ACHN (cell line): ENCODE measurements at places on chromosomes 4 and X.

DNA sequence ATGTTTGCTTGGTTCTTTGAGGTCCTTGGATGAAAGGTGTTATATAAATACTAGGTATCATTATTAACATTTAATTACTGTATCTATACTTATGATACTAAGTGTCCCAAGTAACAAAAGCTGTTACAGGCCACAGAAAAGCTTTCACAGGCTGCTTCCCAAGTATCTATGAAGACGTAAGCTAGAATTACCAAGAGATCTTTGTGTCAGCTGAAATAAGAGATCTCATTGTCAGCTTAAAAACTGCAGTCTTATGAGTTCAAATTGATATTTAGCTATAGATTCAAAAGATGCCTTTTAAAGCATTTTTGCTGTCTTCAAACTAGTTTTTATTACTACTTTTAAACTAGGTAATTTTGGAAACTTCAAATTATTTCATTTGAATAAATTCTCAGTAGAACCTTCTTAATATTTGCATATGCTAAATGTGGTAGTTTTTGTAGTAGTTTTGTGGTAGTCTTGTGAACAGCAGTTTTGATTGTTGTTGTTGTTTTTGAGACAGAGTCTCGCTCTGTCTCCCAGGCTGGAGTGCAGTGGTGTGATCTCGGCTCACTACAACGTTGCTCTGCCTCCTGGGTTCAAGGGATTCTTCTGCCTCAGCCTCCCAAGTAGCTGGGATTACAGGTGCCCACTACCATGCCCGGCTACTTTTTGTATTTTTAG, 170.0 kb upstream of the RPL34 start:
- DNase-seq: no peak

DNA sequence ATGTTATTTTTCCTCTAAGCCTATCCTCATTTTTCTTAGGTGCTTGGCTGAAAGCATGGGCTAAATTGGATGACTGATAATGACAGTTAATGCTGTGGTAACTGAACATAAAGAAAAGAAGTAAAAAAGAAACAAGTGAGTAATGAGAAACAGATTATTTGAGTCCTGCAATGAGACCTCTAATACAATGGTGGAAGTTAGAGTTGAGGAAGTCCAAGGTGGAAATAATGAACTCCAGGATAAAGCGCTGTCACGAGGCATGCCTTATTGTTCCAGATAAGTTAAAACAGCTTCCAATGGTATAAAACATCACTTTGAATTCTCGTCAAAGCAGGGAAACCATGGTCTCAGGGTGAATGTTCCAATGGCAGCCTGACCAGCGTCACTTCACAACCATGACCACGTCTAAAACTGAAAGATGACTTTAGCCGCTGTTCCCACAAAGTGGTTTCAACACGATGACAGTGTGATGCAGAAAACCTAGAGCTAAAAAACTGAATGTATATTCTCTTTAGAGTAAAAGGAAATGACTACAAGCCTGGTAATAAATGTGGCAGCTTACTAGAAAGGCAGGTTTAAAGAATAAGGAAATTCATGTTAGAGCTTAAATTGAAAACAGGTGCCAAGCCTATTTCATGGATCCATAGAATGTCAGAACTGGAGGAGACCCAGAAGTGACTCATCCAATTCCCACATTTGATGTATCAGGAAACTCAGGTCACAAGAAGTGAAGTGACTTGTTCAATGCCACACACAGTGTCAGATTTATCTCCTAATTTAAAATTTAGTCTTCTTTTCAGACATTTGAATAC, 202.6 kb upstream of the GYPA start:
- DNase-seq: no peak

DNA sequence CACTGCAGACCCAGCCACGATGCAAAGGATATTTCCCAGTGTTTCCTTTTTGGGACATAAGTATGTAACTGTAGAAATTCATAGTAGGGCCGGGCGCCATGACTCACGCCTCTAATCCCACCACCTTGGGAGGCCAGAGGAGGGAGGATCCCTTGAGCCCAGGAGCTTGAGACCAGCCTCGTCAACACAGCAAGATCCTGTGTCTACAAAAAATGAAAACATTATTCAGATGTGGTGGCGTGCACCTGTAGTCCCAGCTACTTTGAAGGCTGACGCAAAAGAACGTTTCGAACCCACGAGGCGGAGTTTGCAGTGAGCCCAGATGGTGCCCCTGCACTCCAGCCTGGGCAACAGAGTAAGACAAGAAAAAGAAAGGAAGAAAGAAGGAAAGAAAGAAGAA, 49.2 kb downstream of the CRLF2 start:
- DNase-seq: no peak

GRCh38 chr4:175330652-175331051, 412.5 kb downstream of the ADAM29 start:
- no peak for DNase-seq

DNA sequence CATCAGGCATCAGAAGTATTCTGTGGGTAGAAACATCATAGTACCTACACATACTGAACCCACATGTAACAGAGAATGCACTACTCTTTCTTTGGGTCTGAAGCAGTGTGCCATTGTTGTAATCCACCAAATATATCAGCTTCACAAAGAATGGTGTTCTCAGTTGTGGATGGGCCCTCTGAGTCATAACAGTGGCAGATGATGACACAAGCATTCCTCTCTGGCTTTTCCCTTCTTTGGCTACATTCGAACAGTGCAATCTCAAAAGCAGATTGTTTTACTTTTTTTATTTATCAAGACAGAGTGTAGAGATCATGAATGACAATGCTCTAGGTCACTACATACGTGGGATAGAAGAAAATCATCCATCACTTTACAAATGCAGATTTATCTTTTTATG, 247.2 kb upstream of the EPHA5 start:
- no peak for DNase-seq

DNA sequence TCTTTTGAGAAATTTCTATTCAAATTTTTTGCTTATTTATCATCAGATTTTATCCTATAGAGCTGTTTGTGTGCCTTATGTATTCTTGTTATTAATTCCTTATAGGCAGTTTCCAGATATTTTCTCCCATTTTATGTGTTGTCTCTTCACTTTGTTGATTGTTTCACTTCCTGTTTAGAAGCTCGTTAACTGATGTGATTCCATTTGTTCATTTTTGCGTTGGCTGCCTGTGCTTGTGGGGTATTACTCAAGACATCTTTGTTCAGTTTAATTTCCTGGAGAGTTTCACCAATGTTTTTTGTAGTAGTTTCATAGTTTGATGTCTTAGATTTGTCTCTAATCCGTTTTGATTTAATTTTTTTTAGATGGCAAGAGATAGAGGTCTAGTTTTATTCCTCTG, 14.6 kb downstream of the ZNF718 start:
- no peak for DNase-seq

DNA sequence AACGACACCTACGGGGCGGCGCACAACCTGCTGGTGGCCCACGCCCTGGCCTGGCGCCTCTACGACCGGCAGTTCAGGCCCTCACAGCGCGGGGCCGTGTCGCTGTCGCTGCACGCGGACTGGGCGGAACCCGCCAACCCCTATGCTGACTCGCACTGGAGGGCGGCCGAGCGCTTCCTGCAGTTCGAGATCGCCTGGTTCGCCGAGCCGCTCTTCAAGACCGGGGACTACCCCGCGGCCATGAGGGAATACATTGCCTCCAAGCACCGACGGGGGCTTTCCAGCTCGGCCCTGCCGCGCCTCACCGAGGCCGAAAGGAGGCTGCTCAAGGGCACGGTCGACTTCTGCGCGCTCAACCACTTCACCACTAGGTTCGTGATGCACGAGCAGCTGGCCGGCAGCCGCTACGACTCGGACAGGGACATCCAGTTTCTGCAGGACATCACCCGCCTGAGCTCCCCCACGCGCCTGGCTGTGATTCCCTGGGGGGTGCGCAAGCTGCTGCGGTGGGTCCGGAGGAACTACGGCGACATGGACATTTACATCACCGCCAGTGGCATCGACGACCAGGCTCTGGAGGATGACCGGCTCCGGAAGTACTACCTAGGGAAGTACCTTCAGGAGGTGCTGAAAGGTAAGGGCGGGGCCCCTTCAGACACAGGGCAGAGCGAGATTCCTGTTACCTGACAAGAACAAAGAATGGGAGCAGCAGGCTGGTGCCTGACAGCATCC, 11.7 kb downstream of the RPL9 start:
- DNase-seq: no peak

DNA sequence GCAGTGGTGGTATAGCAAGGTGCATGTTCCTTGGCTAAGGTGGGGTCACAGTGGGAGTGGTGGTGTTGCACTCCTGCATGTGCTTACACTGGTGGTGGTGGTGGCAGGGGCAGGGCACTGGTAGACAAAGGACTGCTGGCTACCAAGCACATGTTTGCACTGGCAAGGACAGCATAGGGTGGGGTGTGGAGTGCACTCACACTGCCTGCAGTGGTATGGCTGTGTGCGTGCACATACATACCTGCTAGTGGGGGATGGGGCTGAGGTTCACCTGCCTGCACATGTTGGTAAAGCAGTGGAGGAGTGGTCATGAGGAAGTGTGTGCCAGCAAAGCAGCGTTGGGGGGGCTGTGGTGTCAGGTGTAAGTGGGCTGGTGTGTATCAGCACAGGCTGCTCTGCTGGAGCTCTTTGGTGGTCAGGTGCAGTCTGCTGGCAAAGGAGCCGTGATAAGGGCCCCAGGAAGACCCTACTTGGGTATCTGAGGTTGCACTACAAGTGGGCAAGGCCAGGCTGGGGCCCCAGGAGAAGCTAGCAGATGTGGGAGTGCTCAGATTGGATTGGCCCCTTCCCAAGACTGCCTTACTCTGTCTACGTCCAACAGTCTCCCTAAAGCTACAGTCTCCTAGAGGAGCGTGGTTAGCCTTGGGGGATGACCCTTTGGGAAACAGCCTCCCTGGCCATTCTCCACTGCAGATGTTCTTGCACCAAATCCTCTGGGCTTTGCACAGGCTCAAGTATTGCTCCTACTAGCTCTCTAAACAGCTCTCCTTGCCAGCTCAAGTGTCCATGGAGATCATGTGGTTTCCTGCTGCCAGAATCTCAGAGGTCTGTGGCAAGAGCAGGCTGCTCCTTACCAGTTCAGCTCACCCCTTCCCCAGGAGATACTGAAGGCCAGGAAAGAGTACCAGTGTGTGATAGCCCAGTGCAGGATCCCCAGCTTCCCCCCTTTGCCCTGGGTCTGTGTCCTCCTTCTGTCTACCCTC, 486.3 kb upstream of the PABPC4L start:
- no peak for DNase-seq

DNA sequence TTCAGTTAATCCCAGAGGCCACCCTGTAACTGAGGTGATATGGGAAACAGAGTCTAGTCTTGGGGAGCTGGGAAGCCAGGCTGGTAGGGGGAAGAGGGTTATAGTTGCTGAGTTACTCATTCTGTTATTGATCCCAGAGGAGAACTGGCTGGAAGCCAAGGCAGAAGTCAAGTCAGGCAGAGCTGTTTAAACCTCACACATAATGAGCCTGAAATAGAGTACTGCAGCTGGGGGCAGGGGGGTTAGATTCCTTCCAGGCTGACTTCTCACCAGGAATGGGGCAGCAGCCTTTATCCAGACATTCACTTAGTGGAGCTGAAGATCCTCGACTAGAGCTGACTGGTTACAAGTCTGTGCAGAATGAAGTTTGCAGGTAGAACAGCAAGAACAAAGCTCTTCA, 144.9 kb downstream of the C4orf33 start:
- no peak for DNase-seq

- DNase-seq: no peak
Measured at GRCh38 chr4:120568731-120569130, 353.8 kb downstream of the PRDM5 start.

GRCh38 chrX:31459361-31459760, 387.5 kb upstream of the FTHL17 start:
- no peak for DNase-seq

DNA sequence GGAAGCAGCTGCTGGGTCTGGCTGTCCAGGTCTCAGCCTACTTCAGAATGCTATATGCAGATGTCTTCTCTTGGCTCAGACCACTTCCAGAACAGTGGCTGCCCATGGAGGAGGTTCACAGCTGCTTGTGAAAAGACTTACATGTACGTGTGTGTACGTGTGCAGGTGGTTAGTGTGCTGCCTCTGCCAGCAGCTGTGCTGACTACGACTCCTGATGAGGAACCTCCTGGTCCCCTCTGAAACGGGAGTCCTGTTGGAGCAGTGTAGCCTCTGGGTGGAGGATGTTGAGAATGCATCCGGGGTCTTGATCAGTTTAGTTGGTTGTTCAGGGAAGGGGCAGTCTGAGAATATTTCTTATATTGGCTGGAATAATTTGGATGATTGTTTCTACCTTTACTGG, 155.9 kb upstream of the WDR1 start:
- DNase-seq: no peak

DNA sequence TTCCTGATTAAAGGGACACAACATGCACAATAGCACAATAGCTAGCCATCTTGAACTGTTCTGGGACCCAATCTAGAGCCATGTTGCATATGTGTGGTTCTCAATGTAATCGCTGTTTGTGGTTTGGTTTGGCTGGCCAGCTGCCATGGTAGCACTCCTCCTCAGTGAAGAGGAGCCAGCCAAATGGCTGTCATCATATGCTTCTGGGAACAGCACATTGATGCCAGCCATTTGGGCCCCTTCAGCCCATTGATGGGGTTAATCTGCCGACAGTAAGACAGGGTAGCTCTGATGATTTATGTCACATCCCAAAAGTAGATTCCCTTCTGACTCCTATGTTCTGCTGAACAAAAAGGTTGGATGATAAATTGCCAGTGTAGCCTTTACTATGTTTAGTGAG, 48.5 kb downstream of the AWAT2 start:
- no peak for DNase-seq

DNA sequence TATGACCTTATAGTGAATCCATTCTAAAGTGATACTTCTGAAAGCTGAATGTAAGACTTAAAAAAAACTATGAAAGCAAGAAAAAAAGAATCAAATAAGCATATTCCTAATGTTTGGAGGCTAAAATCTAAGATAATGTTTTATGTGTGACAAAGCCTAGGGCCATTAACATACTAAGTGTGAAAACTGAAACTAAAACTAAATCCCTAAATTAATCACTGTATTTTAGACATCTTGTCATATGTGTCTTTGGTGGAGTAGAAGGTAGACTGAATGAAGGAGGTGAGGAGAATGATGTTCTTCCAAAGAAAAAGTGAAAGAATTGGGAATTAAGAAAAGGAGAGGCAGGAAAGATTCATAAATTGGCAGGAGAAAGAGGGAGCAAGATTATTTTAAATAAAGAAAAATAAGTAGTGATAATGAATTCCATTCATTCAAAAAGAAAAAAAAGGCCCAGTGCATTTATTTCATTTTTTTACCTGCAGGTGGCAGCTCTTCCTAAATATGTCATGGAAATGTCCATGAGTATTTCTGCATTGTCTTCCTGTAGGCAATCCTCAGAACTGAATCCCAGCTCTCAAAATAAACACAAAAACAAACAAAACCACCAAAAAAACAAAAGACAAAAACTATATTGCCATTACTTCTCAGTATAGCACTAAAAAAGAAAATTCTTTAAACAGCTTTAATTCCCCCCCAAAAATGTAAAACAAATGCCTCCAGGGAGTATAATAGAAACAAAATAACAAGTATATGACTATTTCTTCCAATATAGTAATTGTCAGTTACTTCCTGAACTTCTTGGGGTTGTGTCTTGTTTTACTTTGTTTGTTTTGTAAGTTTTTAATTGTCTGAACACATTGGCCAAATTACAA, 17.0 kb upstream of the AP1AR start:
- peak; percentile 58 for DNase-seq

- no peak for DNase-seq
Measured at GRCh38 chrX:123222920-123223319, 38.8 kb downstream of the GRIA3 start.
